Prostate gland (tissue), 2 donors: ENCODE measurements at places on chromosomes 1 and 21. TPM values are rescaled to one million over a fixed set of nuclear protein-coding genes. Genes with fewer than 3 reads are reported as not detected.
A peak's percentile ranks its signal among the peaks of the same experiment; 100 is the strongest.

GRCh38 chr1:67557696-67558448, 127.1 kb upstream of the GADD45A start:
- no peak for DNase-seq

- DNase-seq = peak; percentile 95
Measured at GRCh38 chr1:201696217-201696761, 132.7 kb upstream of the IPO9 start.

The TESK2 gene
- 26.4 TPM for total RNA-seq

The LCE1C gene
- total RNA-seq = not detected

- DNase-seq = no peak
Measured at GRCh38 chr1:233509526-233509925, 104.4 kb upstream of the KCNK1 start.

DNA sequence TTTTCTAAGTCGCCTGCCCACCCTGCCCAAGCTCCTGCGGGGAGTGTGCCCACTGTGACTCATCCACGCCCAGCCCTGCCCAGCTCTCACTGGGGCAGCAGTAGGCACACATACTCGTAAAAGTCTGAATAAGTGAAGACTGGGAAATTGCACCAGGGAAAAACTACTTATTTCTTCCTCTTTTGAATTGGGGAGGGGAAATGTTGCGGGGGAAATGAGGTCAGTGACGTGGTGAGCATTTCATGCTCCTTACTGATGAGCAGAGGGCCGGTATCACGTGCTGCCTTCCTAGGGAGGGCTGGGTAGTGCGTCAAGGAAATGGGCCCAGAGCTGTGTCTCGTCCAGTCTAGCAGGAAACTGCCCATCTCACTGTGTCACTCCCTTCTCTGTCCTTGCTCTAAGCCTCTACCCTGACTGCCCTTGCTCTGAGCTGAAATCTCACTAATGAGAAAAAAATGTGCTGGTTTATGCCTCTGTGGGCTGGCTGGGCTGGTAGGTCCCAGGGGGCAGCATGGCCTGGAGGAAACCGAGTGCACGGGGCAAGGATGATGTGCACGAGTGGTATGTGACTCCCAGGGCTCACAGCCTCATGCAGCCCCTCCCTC, 13.5 kb upstream of the TNFRSF1B start:
- DNase-seq = no peak

GRCh38 chr1:39509360-39510009, 18.0 kb downstream of the BMP8A start:
- no peak for DNase-seq
